Stomach (tissue), 19 donors: ENCODE measurements at places on chromosomes 6 and 20.

- no peaks in the 10 kb centered on the region for H3K4me1 ChIP-seq
- DNase-seq, result no peak
- H3K27ac ChIP-seq, result no peak overlapping the region
- H3K4me3 ChIP-seq, result no peak overlapping the region
Observed at GRCh38 chr6:139296927-139297326, 5.1 kb upstream of the TXLNB start.

- no peaks in the 10 kb centered on the region for H3K4me1 ChIP-seq
- no peak for DNase-seq
- no peak overlapping the region for H3K27ac ChIP-seq
Observed at GRCh38 chr6:117138920-117139319, 126.4 kb upstream of the VGLL2 start.

- no peaks in the 10 kb centered on the region for H3K4me1 ChIP-seq
- H3K27ac ChIP-seq, result no peak overlapping the region
- DNase-seq, result no peak
- H3K4me3 ChIP-seq, result no peak overlapping the region
- H3K36me3 ChIP-seq, result no peaks in the 10 kb centered on the region
Observed at GRCh38 chr20:12093057-12093796, 175.5 kb downstream of the BTBD3 start.

- no peak overlapping the region for H3K4me3 ChIP-seq
- no peak for DNase-seq
- no peaks in the 10 kb centered on the region for H3K4me1 ChIP-seq
Observed at GRCh38 chr6:101878554-101879276, 485.2 kb downstream of the GRIK2 start.

DNA sequence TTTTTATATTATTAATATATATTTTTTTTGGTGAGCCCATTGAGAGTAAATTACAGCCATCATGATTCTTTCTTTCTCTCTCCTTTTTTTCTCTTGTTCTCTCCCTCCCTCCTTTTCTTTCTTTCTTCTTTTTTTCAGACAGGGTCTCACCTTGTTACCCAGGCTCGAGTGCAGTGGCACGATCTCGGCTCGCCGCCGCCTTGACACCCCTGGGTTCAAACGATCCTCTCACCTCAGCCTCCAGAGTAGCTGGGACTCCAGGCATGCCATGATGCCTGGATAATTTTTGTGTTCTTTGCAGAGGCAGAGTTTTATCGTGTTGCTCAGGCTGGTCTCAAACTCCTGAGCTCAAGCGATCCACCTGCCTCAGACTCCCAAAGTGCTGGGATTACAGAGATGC is 1.6 kb downstream of the CCDC170 start:
- H3K36me3 ChIP-seq, result no peaks in the 10 kb centered on the region
- no peak overlapping the region for H3K27ac ChIP-seq
- no peak overlapping the region for H3K4me3 ChIP-seq
- peaks cover 29% of the 10 kb centered on the region for H3K27me3 ChIP-seq
- no peak for DNase-seq

- DNase-seq, result no peak
- H3K36me3 ChIP-seq, result peaks cover 76% of the 10 kb centered on the region
- H3K4me3 ChIP-seq, result no peak overlapping the region
- H3K4me1 ChIP-seq, result peaks cover 7% of the 10 kb centered on the region
- H3K27me3 ChIP-seq, result no peaks in the 10 kb centered on the region
Observed at GRCh38 chr6:82237013-82237412, 10.5 kb downstream of the IBTK start.

DNA sequence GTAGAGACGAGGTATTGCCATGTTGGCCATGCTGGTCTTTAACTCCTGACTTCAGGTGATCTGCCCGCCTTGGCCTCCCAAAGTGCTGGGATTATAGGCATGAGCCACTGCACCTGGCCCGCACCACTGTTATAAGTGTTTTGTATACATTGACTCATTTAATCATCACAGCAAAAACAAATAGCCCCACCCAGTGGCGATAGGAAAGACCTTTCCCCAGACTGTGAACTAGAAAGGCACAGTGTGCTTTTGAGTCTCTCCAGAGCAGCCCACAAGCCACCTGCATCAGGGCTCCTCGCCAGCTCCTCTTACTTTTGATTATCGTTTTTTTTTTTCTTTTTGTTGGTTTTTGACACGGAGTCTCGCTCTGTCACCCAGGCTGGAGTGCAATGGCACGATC is 27.9 kb upstream of the ZFP64 start:
- no peak overlapping the region for H3K4me3 ChIP-seq
- H3K27me3 ChIP-seq, result no peaks in the 10 kb centered on the region
- H3K27ac ChIP-seq, result no peak overlapping the region
- peak; percentile 31 for DNase-seq
- H3K4me1 ChIP-seq, result no peaks in the 10 kb centered on the region

DNA sequence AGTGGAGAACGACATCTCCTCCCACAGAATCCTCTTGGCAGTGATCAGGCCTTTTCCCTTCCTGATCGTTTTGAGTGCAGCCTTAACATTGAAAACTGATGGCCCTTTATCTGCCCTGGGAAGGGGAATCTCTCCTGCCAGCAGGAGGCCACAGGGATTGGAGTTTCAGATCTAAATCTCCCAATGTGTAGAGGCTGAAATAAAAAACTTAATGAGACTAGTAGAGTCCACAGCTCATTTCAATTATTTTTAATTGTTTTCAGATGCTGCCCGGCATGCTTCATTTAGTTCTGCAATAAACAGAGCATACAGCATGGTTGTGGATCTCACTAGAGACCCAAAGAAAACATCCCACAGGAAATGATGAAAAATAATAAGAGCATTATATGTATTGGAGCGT is 662.2 kb upstream of the HS3ST5 start:
- no peaks in the 10 kb centered on the region for H3K4me1 ChIP-seq
- H3K27me3 ChIP-seq, result no peaks in the 10 kb centered on the region
- no peaks in the 10 kb centered on the region for H3K36me3 ChIP-seq

DNA sequence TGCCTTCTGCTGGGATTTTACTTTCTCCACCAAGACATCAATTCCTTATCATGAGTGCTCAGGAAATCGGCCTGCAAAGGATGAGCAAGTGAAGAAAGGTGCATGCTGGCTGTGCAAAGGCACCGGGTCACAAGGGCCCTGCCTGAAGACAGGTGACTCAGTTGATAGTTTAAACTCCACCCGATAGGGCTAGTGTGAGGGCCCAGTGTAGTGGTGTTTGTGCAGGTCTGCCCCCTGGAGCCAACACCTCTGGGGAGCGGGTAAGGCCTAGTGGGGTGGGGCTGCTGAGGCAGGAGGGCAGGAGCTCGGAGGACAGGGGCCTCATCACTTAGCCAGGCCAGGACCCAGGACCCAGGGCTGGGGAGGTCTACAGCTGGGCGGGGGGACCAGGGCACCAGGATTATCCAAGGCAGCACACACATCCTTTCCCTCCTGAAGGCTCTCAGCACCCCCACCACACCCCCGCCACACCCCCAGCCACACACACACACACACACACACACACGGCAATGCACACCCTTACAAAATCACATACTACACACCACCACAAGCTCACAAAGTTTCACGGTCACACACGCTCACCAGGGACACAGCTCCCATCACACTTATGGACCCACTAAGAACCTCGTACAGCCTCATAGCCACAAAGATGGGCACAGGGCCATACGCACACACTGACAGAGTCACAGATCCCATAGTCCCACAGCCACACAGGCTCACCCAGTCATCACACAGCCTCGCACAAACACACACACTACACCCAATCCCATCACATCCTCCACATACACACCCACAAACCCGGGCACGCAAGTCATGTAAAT is 75.4 kb downstream of the GRM4 start:
- no peaks in the 10 kb centered on the region for H3K36me3 ChIP-seq
- H3K27ac ChIP-seq, result no peak overlapping the region
- no peak overlapping the region for H3K4me3 ChIP-seq
- H3K27me3 ChIP-seq, result no peaks in the 10 kb centered on the region
- DNase-seq, result no peak

DNA sequence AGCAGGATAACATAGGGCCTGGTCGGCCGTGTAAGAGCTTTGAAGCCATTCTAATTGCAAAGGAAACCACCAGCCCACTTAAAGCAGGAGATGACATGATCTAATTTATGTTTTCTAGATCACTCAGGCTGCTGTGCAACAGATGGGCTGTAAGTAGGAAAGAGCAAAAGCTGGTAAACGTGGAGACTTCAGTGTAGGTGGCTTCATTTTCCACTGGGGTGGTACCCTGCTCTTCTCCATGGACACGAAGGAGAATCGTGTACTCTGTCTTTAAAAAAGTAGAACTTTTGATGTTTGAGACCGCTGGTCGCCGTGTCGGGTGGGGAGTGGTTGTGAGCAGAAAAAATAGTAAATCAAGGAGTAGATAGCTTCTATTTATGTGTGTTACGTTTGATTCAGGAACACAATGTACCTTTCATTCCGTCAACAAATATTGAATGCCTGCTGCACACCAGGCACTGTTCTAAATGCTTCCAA is 6.4 kb downstream of the CASS4 start:
- no peaks in the 10 kb centered on the region for H3K27me3 ChIP-seq
- no peak for DNase-seq
- H3K27ac ChIP-seq, result peak overlapping the region; percentile 79
- H3K4me3 ChIP-seq, result no peak overlapping the region
- no peaks in the 10 kb centered on the region for H3K4me1 ChIP-seq

GRCh38 chr6:108473197-108473596 is 87.5 kb upstream of the FOXO3 start:
- H3K27ac ChIP-seq, result no peak overlapping the region
- H3K27me3 ChIP-seq, result no peaks in the 10 kb centered on the region
- H3K4me3 ChIP-seq, result no peak overlapping the region

DNA sequence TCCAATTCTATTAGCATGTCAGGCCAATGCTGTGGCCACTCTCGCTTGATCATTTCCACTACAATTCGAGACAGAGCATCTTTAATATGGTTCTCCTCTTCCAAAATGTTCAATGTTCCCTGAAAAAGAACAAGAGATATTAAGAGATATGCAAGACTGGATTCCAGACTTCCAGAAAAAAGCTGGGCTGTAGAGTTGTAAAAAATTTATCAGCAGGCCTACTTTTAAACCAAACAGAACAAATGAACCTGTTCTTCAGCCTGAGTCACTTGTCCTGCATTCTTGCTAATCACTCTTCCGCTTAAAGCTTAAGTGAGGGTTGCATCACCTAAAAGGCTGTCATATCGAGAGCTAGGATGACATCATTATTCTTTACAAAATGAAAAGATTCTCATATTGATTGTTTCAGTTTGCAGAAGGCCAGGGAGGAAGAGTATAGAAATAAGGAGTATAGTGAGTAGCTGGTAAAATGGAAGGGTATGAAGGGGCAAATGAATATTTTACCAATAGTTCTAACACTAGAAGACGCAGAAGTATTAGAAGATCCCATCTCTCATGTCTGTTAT is 4.9 kb downstream of the XPO5 start:
- DNase-seq, result no peak
- H3K27ac ChIP-seq, result no peak overlapping the region
- no peak overlapping the region for H3K4me3 ChIP-seq
- H3K36me3 ChIP-seq, result peaks cover 75% of the 10 kb centered on the region

- DNase-seq, result no peak
- no peak overlapping the region for H3K27ac ChIP-seq
- H3K36me3 ChIP-seq, result peaks cover 100% of the 10 kb centered on the region
- no peak overlapping the region for H3K4me3 ChIP-seq
Observed at GRCh38 chr20:25278636-25279361, 30.9 kb downstream of the PYGB start.

DNA sequence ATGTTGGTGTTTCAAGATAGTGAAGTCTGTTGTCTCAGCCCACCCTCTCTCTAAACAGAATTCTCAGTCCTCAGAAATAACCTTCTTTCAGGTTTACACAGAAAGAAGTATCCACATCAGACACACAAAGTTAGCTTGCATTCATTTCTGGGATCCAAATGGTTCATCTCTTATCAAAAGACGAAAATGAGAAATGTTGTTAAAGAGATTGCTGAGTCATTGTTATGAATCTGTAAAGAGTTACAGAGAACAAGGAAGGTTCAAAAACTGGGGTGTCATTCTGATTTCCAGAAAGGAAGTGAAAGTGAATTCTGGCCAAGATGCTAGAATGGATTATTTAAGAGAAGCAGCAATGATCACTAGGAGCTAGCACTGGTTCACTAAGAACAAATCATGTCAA is 90.5 kb upstream of the ATXN1 start:
- DNase-seq, result no peak
- no peaks in the 10 kb centered on the region for H3K4me1 ChIP-seq
- H3K27ac ChIP-seq, result no peak overlapping the region
- no peaks in the 10 kb centered on the region for H3K27me3 ChIP-seq
- no peaks in the 10 kb centered on the region for H3K36me3 ChIP-seq
